ENCODE measurements at places on chromosomes 3 and 15. TPM values are rescaled to one million over a fixed set of nuclear protein-coding genes. Genes with fewer than 3 reads are reported as not detected.

ALS2CL gene
- total RNA-seq: 8.5 TPM

SLC28A2 gene
- total RNA-seq: not detected

DNA sequence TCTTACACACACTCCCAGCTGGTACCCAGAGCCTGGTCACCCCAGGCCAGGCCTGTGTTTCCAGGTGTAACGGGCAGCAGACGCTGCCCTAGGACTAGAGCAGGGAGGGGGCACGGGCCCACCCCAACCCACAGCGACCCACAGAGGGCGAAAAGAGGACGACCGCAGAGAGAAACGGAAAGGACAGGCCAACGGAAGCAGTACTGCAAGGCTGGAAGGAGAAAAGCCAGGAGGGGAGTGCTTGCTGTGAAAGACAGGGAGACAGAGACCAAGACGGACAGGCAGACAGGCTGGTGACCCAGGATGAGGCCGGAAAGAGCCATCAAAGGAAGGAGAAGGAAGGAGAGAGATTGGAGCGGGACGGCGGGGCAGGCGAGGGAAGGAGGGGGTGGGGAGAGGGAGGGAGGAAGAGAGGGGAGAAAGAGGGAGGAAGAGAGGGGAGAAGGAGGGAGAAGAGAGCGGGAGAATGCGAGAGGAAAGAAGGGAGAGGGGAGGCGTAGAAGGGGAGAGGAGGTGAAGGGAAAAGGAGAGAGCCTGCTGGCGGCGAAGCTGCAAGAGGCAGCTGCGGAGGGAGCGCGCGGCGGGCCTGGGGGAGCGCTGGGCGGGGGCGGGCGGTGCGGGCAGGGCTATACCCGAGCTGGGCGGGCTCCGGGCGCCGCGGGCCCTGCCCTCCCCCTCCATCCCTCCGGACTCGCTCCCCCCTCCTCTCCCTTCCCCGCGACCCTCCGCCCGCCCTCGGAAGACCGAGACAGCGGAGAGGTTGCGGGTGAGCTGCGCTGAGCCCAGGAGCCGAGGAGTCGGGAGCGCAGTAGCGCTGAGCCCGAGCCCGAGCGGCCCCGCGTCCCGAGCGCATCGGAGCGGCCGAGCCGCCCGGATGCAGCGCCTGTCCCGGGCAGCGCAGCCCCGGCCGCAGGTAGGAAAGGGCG, at the start of gene SLC6A1:
Gene SLC6A1 (plus strand): TSS at position 732 of the 926 bp plus-strand sequence. CDS start 24,464 bp downstream, outside the sequence.
- no peak for DNase-seq

- DNase-seq: no peak
Measured at GRCh38 chr15:32987067-32987466, 207.4 kb downstream of the FMN1 start.

GRCh38 chr3:15313461-15313860, 18.9 kb downstream of the SH3BP5 start:
- DNase-seq: no peak

Measured in dermis blood vessel endothelial cell (primary cell).